ENCODE measurements at places on chromosomes 12 and 14. TPM values are rescaled to one million over a fixed set of nuclear protein-coding genes. Genes with fewer than 3 reads are reported as not detected.

GLT1D1 gene
- under 0.01 TPM for total RNA-seq

CD163 gene
- total RNA-seq, result 0.26 TPM

PTCSC3 gene
- total RNA-seq, result not detected

PTPRQ gene
- 1.3 TPM for total RNA-seq

KLRB1 gene
- not detected for total RNA-seq

WIF1 gene
- total RNA-seq, result not detected

MAP4K5 gene
- total RNA-seq, result 40.6 TPM

IRF2BPL gene
- total RNA-seq, result 36.0 TPM

KCNMB4 gene
- total RNA-seq, result 0.51 TPM

GRCh38 chr14:53953828-53954550 lies 2.6 kb downstream of the BMP4 start:
- H3K27ac ChIP-seq, result peak overlapping the region; percentile 65
- peak; percentile 54 for DNase-seq
- peaks cover 2% of the 10 kb centered on the region for H3K36me3 ChIP-seq
- H3K4me3 ChIP-seq, result peak overlapping the region; percentile 94
- H3K4me1 ChIP-seq, result no peaks in the 10 kb centered on the region
- H3K27me3 ChIP-seq, result peaks cover 6% of the 10 kb centered on the region

GRCh38 chr14:95303552-95303951 lies 16.2 kb downstream of the CLMN start:
- no peak overlapping the region for H3K27ac ChIP-seq
- H3K36me3 ChIP-seq, result no peaks in the 10 kb centered on the region
- H3K4me3 ChIP-seq, result no peak overlapping the region
- no peak for DNase-seq

GRCh38 chr12:95218150-95219133 lies 835 bp downstream of the VEZT start:
- no peaks in the 10 kb centered on the region for H3K27me3 ChIP-seq
- H3K4me1 ChIP-seq, result no peaks in the 10 kb centered on the region
- DNase-seq, result peak; percentile 63
- peak overlapping the region; percentile 80 for H3K4me3 ChIP-seq
- H3K27ac ChIP-seq, result peak overlapping the region; percentile 91

DNA sequence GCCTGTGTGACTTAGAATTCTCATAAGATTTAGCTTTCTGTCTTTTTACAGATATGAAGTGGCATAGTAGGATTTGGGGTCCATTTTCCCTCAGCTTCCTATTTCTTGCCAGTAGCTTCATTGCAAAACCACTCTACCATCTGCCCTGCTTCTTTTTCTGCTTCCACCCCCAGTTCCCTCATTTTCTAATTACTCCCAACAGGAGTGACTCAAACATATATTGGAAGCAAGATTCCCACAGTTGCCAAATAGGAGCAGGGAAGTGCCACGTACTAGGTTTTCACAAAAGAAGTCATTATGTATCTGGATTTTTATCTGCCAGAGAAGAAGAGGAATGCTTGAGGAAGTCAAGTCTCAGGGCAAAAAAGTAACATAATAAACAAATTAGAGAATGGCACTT lies 64.1 kb downstream of the ANO4 start:
- no peaks in the 10 kb centered on the region for H3K36me3 ChIP-seq
- H3K27me3 ChIP-seq, result no peaks in the 10 kb centered on the region
- H3K4me1 ChIP-seq, result no peaks in the 10 kb centered on the region
- H3K27ac ChIP-seq, result no peak overlapping the region

- no peak overlapping the region for H3K4me3 ChIP-seq
- no peak for DNase-seq
- no peaks in the 10 kb centered on the region for H3K4me1 ChIP-seq
- no peaks in the 10 kb centered on the region for H3K27me3 ChIP-seq
- no peak overlapping the region for H3K27ac ChIP-seq
Observed at GRCh38 chr12:6424866-6425265, 19.9 kb upstream of the CD27 start.

GRCh38 chr12:114402084-114402717 lies 3.7 kb downstream of the TBX5 start:
- peak; percentile 66 for DNase-seq
- peaks cover 14% of the 10 kb centered on the region for H3K4me1 ChIP-seq
- H3K27ac ChIP-seq, result peak overlapping the region; percentile 90
- no peaks in the 10 kb centered on the region for H3K27me3 ChIP-seq

DNA sequence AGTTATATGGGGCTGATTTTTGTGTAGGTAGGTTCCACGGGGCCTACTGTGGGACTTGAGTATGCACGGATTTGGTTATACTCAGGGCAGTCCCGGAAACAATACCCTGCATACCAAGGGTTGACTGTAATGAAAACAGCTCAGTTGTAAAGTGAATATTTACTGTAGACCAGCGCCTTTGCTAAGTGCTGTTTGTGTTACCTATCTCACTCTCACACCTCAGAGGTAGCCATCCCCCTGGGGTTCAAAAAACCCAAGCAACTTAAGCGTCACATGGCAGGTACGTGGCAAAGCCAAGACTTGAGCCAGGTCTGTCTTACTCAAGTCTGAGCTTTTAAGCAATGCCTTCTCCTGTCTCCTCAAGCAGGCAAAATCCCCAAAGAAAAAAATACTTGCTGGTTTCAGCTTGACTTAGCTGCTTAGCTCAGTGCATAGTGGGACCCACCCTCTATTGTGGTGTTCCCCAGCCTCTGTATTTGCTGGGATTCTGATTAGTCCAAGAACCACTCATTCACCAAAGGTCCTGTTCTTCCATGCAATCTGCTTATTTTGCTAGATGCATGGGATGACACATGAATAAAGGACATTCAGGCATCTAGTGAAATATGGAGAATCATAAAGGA lies 34.2 kb upstream of the STRN3 start:
- no peaks in the 10 kb centered on the region for H3K36me3 ChIP-seq
- no peak for DNase-seq
- no peak overlapping the region for H3K4me3 ChIP-seq
- H3K27ac ChIP-seq, result no peak overlapping the region

DNA sequence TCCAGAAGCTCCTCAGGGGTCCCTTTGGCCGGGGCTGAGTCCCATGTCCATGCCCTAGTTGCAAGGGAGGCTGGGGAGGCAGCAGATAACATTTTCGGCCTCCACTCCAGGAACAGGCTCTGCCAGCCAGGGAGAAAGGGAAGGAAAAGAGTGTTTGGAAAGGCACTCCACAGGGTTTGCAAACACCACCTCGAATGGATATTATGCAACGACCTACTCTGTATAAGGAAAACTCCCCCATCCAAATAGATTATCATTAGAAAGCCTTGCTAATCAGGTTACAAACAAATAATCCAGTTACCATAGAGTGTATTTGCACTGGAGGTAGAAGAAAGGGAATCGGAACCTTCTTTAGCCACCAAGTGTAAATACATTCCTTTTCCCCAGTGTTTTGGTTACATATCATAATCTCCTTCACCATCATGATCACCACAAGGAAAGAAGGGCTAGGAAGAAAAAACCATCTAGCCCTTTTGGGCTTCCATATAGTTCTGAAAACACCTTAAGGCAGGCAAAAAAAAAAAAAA lies 40.4 kb downstream of the TMCC3 start:
- no peaks in the 10 kb centered on the region for H3K27me3 ChIP-seq
- no peaks in the 10 kb centered on the region for H3K4me1 ChIP-seq
- no peak overlapping the region for H3K4me3 ChIP-seq
- no peaks in the 10 kb centered on the region for H3K36me3 ChIP-seq

- H3K27me3 ChIP-seq, result no peaks in the 10 kb centered on the region
- H3K27ac ChIP-seq, result peak overlapping the region; percentile 16
Observed at GRCh38 chr14:104971447-104972240, 6.5 kb downstream of the AHNAK2 start.

DNA sequence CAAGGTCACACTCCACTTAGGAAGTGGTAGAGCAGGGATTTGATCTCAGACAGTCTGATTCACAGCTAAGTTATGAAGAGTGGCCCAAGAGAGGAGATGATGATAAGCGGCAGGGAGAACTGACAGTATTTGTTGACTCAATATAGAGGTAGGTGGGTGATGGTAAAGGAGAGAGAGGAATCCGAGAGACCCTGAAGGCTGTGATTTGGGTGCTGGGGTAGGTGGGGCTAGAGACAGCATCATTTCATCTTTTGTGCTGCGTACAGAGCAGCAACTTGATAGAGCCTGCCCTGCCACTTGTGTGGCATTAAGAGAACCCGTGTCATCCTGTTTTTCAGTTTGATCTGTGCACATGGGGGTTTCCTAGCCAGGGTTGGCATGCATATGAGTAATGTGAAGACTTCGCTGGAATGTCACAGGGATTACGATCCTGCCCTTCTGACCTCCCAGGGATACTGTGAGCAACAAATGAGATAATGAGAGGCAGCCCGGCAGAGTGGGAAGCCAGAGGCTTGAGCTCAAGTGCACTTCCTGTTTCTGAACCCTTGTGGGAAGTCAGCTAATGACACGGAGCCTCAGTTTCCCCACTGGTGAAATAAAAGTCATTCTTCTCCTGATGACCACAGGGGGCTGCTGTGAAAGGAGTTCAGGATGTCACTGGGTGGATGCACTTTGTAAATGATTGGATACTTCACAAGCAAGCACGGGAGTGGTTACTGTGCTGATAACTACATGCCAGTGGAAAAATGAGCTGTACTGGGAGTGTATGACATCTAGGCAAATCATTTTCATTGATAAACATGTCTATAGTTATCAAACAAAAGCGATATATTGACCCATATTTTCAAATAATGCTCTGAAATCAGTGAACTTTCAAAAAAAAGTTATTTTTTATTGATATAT lies 59.5 kb upstream of the IGF1 start:
- peak; percentile 5 for DNase-seq
- H3K4me1 ChIP-seq, result peaks cover 3% of the 10 kb centered on the region
- H3K27me3 ChIP-seq, result no peaks in the 10 kb centered on the region
- no peak overlapping the region for H3K4me3 ChIP-seq
- H3K27ac ChIP-seq, result peak overlapping the region; percentile 32
- H3K36me3 ChIP-seq, result no peaks in the 10 kb centered on the region

- H3K4me1 ChIP-seq, result no peaks in the 10 kb centered on the region
- H3K4me3 ChIP-seq, result no peak overlapping the region
- H3K36me3 ChIP-seq, result no peaks in the 10 kb centered on the region
- peak; percentile 88 for DNase-seq
Observed at GRCh38 chr14:22510527-22511110, 78.4 kb downstream of the DAD1 start.

DNA sequence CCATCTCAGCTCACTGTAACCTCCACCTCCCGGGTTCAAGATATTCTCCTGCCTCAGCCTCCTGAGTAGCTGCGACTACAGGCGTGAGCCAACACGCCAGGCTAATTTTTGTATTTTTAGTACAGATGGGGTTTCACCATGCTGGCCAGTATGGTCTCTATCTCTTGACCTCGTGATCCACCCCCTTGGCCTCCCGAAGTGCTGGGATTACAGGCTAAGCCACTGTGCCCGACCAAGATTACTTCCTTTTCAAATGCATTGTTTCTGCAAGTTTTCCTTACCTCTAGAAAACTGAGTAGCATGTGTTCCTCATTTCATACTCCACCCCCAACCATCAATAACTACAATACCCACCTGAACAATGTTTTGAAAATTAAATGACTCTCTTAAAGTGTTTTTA lies 13.1 kb downstream of the ARF6 start:
- H3K4me3 ChIP-seq, result no peak overlapping the region
- DNase-seq, result no peak
- no peaks in the 10 kb centered on the region for H3K36me3 ChIP-seq
- peaks cover 10% of the 10 kb centered on the region for H3K4me1 ChIP-seq
- H3K27ac ChIP-seq, result no peak overlapping the region

- no peak for DNase-seq
- no peaks in the 10 kb centered on the region for H3K4me1 ChIP-seq
- H3K27me3 ChIP-seq, result no peaks in the 10 kb centered on the region
- no peak overlapping the region for H3K4me3 ChIP-seq
Observed at GRCh38 chr12:1047898-1048660, 57.1 kb downstream of the ERC1 start.

- no peaks in the 10 kb centered on the region for H3K27me3 ChIP-seq
- H3K36me3 ChIP-seq, result no peaks in the 10 kb centered on the region
- no peak overlapping the region for H3K4me3 ChIP-seq
- peak overlapping the region; percentile 69 for H3K27ac ChIP-seq
- H3K4me1 ChIP-seq, result peaks cover 36% of the 10 kb centered on the region
Observed at GRCh38 chr12:108609537-108610335, 11.9 kb upstream of the TMEM119 start.

GRCh38 chr14:54532111-54533012 lies 22.7 kb downstream of the CGRRF1 start:
- no peaks in the 10 kb centered on the region for H3K4me1 ChIP-seq
- H3K27ac ChIP-seq, result no peak overlapping the region
- no peak for DNase-seq
- H3K27me3 ChIP-seq, result no peaks in the 10 kb centered on the region
- no peak overlapping the region for H3K4me3 ChIP-seq

GRCh38 chr12:92513231-92513730 lies 189.5 kb upstream of the PLEKHG7 start:
- H3K27ac ChIP-seq, result no peak overlapping the region
- H3K27me3 ChIP-seq, result no peaks in the 10 kb centered on the region
- no peak overlapping the region for H3K4me3 ChIP-seq
- no peaks in the 10 kb centered on the region for H3K4me1 ChIP-seq
- H3K36me3 ChIP-seq, result no peaks in the 10 kb centered on the region
- DNase-seq, result peak; percentile 66

DNA sequence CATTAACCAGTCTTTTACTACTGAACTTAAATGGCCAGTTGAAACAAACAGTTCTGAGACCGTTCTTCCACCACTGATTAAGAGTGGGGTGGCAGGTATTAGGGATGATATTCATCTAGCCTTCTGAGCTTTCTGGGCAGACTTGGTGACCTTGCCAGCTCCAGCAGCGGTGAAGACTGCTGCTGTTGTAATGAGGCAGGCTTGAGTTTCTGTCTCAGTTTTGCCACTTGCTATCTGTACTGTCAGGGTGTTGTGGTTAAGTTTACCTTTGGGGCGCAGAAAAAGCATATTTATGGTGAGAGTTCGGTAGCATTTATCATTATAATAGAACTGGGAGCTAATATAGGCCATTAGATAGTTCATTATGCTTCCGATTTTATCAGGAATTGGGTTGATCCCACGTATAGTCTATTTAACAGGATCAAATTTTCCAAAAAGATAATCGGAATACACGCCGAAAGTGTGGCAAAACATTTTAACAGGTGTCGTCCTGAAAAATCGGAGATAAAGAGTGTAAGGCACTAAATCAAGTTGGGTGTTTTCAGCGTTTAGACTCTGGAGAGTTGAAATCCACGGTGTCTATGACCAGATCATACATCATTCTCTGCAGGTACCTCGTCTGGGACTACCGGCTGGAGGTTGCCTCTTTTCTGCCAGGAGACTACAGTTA lies 688 bp upstream of the NECAP1 start:
- no peaks in the 10 kb centered on the region for H3K36me3 ChIP-seq
- no peaks in the 10 kb centered on the region for H3K4me1 ChIP-seq
- DNase-seq, result no peak
- peak overlapping the region; percentile 60 for H3K4me3 ChIP-seq
- H3K27ac ChIP-seq, result peak overlapping the region; percentile 76
- no peaks in the 10 kb centered on the region for H3K27me3 ChIP-seq

GRCh38 chr12:109919456-109919855 lies 19.4 kb downstream of the TCHP start:
- H3K27ac ChIP-seq, result no peak overlapping the region
- H3K27me3 ChIP-seq, result no peaks in the 10 kb centered on the region
- no peak overlapping the region for H3K4me3 ChIP-seq

DNA sequence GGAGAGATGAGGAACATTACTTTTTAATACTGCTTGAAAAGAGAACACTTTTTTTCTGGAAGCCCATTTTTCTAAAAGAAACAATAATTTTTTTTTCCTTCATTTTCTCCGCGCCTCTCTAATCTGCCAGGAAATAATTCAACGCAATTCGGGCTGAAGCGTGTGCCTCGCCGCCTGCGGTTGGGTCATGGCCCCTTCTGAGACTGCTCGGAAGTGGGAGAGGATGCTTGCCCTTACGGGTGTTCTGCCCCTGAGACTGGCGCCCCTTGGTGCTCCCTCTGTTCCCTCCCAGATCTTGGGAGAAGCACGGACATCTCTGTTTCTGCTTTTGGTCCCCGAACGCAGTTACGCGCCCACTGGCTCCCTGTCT lies 332 bp upstream of the TBC1D30 start:
- H3K4me1 ChIP-seq, result peaks cover 2% of the 10 kb centered on the region
- H3K36me3 ChIP-seq, result no peaks in the 10 kb centered on the region
- H3K27ac ChIP-seq, result no peak overlapping the region
- no peak for DNase-seq
